ENCODE measurements at places on chromosomes 1 and 21.

DNA sequence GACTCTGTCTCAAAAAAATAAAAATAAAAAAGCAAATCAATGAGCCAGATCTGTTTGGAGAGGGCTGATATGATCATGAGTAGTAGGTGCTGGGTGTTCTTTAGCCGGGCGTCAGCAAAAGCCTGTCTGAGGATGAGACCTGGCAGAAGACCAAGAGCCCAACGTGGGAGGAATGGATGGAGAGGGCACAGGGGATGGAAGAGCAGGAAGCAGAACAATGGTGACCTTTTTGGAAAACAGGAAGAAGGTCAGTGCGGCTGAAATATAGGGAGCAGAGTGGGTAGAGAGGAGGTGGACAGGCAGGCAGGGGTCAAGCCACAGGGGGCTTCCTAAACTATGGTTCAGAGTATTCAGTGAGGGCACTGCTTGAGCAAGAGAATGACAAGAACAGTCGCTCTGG, 30.9 kb downstream of the VWA5B1 start:
- no peak for DNase-seq

DNA sequence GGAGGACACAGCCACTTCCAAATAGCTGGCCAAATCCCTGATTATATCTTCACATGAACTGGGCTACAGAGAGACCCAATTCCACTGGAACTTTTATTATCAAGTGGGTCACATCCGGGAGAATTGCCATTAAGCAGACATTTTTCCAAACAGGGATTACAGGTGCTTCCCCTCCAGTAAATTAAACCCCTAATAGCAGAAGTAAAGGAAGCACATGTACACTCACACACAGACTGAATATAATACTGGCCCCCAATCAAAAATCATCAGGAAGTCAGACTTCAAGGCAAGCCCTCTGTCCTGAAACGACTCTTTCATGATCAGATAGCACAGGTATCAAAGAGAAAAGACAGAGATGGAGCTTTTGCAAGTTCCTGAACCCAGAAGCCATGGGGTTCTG, 118.6 kb upstream of the PPP2R5A start:
- no peak for DNase-seq

DNA sequence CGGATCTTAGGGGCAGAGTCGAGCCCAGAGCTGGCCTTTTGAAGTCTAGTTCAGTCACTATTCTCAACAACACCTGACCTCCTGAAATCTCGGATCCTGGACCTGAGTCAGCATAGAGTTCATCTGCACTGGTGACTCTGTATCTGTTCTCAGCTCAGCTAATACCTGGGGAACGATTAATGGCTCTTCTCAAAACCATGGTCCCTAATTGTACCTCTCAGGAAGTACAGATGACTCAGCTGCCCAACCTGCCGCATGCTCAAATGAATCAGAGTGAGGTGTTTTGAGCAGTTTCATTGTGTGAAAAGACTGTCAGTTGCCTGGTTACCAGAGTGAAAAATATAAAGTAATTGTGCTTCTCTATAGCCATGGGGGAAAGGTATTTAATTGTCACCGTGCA, 89.2 kb downstream of the SLC35F3 start:
- DNase-seq = no peak

DNA sequence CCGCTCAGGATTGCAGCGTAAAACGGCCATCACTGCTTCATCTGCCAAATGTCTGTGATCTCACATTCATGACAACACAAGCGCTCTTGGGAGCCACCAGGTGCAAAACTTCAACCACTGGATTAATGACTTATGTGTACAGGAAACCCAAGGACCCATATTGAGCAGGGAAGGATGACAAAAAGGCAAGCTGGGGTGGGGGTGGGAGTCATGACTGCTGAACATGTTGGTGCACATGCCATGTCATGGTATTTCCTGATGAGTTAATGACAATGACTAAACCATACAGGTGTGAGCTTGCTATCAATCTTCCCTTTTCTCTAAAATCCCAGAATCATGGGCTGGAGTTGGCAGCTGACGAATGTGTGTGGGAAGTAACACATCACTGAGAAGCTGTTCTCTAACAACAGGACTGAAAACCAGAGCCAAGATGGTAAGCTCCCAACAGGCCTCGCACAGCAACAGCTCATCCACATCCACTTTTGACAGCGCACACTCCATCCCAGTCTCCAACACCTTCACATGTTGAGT, 3.1 kb upstream of the SH2D5 start:
- no peak for DNase-seq
